Activated CD4-positive, alpha-beta T cell treated with anti-CD3 and anti-CD28 coated beads for 4 hours (primary cell): ENCODE measurements at places on chromosomes 1 and 21.

DNA sequence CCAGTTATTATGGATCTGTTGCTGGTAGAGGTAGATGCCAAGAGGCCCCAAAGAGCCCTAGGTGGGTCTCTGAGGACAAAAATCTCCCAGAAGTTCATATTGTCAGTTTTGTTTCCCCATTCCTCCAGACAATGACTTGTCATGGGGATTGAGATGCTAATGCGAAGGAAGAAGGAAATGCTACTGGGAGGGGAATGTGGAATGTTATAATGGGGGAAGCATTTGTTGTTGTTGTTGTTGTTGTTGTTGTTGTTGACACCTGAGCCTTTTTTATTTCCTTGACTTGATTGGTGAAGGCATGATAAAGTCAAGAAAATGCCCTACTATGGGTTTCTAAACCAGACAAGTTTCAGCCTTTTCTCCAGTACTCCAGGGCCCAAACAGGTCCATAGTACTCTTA is 108.9 kb downstream of the BEND5 start:
- no peak for DNase-seq

GRCh38 chr1:180947901-180948640 is 35.4 kb downstream of the KIAA1614 start:
- DNase-seq, result no peak

- no peak for DNase-seq
These were observed 35.9 kb downstream of the EPHA2 start for GRCh38 chr1:16119926-16120325.

- DNase-seq, result no peak
These were observed 23.5 kb upstream of the LRRN2 start for GRCh38 chr1:204709021-204709420.
